A673 (cell line): ENCODE measurements at places on chromosomes 2 and 18. TPM values are rescaled to one million over a fixed set of nuclear protein-coding genes. Genes with fewer than 3 reads are reported as not detected.

GRCh38 chr2:235911633-235912233, 256.5 kb downstream of the GBX2 start:
- no peak for DNase-seq

Gene ABCG8
- not detected in 2 replicates for total RNA-seq

Gene RUFY4
- total RNA-seq: 0.26 and 1.3 TPM in 2 replicates

Gene DNAH7
- total RNA-seq: 0.95 and 1.9 TPM in 2 replicates
